GM13977 (cell line): ENCODE measurements at places on chromosomes 6 and 20.
A peak's percentile ranks its signal among the peaks of the same experiment; 100 is the strongest.

- DNase-seq: no peak
Measured at GRCh38 chr20:47921408-47921807, 136.1 kb upstream of the SULF2 start.

DNA sequence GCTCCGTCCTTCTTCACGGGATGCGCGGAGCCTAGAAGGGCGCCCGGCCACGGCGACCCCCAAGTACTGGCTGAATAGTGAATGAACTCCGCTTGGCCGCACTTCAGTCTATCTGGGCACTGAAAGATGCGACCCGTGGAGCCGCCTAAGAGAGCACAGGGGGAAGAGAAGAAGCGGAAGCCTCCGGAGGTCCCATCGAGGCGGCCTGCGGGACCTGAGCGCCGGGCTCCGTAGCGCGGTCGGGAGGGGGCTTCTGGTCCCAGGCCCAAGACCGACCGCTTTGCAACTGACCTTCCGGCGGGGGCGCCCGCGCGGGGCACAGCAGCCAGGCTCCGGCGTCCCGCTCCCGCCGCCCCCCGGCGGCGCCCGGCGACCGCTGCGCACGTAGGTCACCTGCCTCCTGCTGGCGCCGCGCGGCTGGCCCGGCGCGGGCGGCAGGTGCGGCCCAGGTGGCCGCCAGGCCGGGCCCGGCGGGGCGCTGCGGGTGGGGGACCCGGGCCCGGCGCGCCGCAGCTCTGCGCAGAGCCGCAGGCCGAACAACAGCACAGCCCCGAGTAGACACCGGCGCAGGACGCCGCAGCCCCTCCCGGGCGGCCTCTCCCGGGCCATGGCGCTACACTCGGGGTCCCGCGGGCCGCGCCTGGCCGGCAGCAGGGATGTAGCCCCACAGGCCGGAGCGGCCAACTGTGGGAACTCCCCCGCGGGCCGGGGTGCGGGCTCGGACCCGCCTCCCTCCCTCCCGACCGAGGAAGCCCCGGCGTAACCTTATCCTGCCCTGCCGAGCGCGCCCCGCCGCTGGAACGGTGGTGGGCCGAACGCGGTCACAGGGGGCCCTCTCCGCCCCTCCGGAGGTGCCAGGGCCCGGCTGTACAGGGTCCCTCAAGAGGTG, at the start of gene METTL24:
Gene METTL24, minus strand, starts transcription at position 686 of the 889 bp plus-strand sequence. Its CDS starts 77 bp downstream, at position 609.
- peak; percentile 39 for DNase-seq

DNA sequence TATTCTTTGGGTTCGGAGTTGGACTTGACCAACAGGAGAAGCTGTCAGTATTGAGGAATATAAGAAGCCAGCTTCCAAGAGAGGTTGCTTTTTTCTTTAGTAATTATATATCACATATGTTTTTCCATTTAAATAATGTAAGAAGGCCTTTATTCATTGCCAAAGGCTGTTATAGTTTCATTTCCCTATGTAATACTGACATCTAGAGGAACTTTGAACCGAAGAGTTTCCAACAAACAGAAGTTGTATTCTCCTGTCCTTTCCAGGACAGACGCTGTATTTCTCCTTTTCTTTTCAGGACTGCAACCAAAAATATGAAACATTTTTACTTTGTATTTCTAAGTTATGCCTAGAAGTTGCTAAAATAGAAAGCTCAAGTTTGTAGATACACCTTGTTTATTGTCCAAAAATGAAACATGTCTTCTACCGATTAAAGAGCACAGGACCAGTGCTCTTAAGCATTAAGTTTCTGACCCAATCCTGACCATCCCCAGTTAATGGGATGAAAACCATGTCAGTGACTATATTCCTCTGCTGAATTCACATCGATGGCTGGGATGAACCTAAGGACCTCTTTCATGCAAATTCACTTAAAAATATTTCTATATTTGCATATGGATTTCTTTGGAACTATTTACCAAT, 55.1 kb downstream of the MYLK4 start:
- DNase-seq: peak; percentile 59

- DNase-seq: no peak
Measured at GRCh38 chr6:79670789-79671188, 39.7 kb downstream of the SH3BGRL2 start.

DNA sequence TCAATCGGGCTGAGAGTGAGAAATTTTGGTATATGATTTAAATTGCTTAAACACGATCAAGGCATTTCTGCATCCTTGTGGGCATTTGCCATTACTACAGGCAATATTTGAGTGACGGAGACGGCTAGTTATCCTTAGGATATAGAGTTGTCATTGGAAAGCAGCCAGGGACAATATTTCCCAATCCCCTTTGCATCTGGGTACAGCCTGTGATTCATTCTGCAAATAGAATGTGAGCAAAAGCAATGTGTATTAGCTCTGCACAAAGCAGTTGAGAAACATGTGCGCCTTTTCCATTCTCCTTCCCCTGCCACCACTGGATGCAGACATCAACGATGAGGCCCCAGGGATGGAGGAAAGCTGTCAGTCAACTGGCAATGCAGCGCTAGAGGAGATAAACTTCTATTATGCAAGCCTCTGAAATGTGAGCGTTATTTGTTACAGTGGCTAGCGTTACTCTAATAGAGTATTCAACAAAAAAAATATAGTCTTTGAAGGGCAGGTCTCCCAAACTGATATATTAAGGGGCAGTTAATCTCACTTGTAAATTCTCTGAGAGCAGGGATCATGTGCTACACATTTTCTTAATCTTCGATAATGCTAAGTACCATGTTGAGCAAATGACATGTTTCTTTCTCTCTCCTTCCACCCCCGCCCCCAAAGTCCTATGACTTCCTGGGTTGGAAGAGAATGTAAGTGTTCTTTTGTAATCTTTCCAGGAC, 37.1 kb upstream of the NCOA3 start:
- no peak for DNase-seq

GRCh38 chr6:140599916-140600315, 1225.5 kb upstream of the CITED2 start:
- no peak for DNase-seq

DNA sequence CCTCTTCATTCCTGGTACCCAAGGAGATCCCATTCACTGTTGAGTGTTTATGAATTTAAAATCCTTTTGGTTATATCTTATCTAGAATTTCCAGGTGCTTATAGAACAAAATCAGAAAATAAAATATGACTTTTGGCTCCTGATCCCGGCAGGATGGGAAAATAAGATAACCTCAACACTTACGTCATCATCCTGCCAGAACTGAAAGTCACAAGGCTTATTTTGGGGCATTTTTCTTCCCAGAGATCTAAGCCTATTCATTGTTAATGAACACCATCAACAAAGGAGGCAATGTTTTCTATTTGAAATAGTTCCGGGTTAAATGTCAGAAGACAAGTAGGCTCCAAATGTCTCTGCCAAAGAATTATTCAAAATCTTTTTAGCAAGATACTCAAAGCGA, 580.6 kb downstream of the TFAP2A start:
- no peak for DNase-seq

- no peak for DNase-seq
Measured at GRCh38 chr6:106749609-106750008, 120.2 kb downstream of the QRSL1 start.

DNA sequence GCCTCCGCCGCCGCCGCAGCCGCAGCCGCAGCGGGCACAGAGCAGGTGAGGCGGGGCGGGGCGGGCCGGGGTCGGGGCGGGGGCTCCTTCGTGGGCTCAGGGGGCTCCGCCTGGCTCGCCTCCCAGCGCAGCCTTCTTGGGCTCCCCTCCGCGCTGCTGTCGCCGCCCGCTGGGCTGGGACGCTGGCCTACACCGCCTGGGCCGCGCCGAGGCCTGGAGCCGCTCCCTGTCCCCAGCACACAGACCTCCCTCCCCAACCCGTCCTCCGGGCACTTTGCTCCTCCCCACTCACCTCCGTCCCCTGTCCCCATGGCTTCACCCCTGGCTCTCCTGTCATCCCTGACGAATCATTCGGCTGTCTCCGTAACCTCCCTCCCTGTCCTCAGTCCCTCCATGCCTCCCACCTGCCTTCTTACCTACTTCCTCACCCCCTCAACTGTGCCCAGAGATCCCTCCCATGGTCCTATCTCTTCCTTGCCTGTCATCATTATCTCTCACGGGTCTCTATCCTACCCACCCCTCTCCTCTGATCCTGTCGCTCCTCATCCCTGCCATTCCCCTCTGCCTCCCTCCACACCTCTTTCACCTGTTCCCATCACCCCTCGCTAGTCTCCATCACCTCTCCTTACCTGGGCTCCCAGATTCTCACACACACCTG, 512 bp downstream of the TTBK1 start:
- DNase-seq: no peak

- DNase-seq: no peak
Measured at GRCh38 chr20:24208652-24209051, 220.1 kb upstream of the GGTLC1 start.

DNA sequence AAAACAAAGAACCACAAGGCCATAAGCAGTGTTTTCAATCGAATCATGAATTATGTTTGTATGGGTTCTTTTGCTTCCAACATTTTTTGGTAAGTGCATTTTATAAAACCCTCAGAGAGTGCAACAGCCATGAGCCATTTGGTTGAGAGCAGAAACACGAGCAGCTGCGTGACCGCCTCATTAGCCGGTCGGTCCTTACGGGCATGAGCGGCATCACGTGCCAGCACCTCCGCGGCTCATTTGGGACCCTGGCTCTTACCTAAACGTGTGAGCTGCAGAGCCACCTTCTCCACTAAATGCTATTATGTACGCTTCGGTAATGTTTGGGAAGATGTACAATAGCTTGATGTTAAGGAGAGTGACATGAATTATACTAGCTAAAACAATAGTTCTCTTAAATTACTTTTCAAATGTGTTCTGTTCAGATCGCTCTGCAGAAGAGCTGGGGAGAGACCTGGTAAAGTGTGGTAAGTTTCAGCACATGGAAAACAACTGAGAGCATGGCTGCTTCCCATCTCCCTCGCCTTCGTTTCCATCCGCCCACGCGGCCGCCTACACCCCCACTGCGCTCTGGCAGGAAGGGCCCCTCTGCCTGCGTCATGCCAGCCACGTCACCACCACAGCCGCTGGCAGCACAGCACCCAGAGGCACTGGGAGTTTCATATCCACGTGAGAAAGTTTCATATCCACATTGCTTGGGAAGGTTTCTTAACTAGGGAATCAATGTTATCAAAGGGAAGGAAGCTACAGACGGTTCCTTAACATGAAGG, 23.7 kb upstream of the PDE10A start:
- DNase-seq: no peak

GRCh38 chr6:126170433-126170832, 169.5 kb upstream of the CENPW start:
- no peak for DNase-seq

DNA sequence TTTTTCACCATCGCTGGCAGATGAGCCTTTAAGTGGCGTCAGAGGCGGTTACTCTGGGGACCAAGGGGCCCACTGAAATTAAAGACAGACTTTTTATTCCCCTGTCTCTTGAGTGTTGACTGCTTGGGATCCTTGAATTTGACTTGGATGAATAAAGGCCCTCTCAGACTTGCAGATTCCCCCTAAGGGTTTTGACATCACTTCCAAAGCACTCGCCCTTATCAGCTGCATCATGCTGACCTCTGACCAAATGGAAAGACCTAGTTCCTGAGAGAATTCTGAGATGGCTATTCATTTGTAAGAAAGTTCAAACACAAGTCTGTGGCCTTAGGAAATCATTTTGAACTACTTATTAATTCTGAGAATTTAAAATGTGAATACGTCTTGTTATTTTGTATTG, 13.5 kb upstream of the MOXD1 start:
- no peak for DNase-seq

- DNase-seq: no peak
Measured at GRCh38 chr6:53598265-53598907, 53.5 kb upstream of the GCLC start.

DNA sequence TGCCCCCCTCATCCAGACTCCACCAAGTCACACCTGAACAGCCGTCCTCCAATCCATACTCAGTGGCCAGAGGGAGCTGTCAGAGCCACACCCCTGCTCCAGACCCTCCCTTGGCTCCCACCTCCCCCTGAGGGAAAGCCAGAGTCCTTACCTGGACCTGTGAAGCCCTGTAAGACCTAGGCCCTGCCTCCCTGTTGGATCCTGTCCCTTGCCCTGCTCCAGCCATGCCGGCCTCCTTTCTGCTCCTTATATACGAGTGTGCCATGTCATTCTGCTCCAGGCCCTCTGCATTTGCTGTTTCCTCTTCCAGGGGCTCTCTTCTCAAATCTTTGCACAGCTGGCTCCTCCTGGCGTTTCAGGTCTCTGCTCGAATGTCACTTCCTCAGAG, 100.3 kb upstream of the MYL9 start:
- DNase-seq: no peak

DNA sequence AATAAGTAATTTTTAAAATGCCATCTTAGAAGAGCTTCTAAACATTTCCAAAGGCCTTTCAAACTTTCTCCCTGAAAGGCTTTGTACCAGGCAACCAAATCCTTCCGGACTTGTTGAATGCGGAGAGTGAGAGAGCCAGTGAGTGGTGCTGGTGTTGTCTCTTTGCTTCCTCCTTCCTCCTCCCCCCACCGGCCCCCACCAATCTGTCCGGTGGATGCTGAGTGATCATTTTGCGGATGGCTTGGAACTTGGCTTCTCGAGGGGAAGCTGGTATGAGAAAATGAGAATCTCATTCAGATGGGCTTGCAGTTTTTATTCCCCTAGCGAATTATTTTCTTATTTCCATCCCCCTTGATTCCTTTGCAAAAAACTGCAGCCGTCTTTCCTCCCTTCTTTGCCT, 97.3 kb downstream of the ANKRD60 start:
- no peak for DNase-seq

- no peak for DNase-seq
Measured at GRCh38 chr20:63487116-63487764, 11.6 kb downstream of the EEF1A2 start.

- no peak for DNase-seq
Measured at GRCh38 chr6:96923871-96924493, 546 bp upstream of the KLHL32 start.

DNA sequence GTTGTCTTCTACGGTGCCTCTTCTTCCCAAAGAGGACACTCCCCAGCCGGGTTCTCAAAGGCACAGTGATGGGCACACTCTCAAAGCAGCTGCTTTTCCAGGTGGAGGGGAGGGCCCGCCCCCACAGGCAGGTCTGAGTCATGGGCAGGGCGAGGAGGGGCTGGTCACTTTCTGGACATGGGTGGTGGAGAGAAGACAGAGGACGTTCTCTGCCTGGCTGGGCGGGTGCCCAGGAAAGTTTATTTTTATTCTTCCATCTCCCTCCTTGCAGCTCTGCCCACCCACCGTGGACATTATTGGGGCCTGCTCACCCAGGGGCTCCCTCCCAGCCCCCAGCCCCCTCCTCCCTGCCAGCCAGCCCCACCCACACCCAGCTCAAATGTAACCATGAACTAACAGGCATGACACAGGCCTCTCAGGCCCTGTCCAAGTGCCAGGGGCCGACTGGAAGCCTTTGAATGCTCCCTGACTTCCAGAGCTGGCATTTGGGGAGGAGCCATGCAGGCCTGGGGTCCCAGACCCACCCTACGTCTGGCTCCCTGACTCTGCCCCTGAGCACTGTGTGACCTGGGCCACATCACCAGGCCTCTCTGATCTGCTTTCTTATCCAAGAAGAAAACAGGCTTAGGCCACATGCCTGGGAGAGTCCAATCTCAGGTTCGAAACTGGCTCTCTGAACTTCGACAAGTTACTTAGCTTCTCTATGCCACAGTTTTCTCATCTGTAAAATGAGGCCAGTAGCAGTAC, 8.0 kb downstream of the TGM2 start:
- DNase-seq: no peak
